ENCODE measurements at places on chromosomes 3 and 15. TPM values are rescaled to one million over a fixed set of nuclear protein-coding genes. Genes with fewer than 3 reads are reported as not detected.

The SLC12A1 gene
- total RNA-seq, result not detected

The CORO2B gene
- total RNA-seq, result not detected

The THSD4 gene
- not detected for total RNA-seq

The GATA2 gene
- total RNA-seq, result not detected

The TERC gene
- total RNA-seq, result 29.0 TPM

DNA sequence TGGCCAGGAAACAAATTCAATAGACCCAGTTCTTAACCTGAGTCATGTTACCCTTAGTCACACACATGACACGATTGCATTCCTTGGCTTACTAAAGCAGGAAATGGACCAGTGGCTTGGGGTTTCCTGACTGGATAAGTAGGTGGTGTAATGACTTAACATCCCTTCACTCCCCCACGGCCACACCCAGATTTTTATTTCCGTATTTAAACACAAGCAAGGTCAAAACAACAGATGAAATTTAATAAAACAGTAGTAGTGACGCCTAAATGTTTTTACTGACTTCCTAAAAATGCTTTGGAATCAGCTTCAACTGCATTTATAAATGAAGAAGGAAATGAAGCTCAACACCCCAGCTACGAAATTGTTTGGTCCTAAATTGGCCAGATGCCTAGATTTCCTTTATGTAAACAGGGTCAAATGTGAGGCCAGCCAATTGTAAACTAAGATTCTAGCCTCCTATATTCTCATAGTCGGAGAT lies 324.3 kb downstream of the CHST2 start:
- H3K27me3 ChIP-seq, result no peaks in the 10 kb centered on the region
- H3K4me1 ChIP-seq, result peaks cover 31% of the 10 kb centered on the region
- H3K27ac ChIP-seq, result no peak overlapping the region
- H3K36me3 ChIP-seq, result no peaks in the 10 kb centered on the region

DNA sequence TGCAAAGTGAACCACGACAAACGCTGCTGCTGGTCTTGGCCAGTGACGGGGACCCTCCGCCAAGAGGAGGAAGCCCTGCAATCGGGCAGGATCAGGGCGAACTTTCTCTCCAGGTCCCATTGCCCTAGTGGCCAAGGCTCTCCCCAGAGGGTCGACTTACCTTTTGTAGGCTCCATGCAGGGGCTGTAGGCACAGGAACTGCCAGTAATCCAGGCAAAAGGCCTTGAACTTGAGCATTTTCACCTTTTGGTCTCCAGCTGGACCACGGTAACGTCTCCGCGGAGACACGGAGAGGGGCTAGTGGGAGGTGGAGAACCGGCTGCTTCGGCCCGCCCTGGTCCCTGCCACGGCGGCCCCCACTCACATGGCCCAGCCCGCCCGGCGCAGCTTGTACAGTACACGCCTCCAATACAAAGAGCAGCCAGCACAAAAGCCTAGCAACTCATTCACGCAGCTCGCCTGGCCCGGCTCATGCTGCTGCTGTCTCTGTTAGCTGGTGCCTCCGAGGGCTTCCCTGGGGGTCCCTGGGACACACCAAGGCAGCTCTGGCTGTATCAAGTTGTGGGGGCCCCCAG lies 31.0 kb downstream of the IQSEC1 start:
- H3K36me3 ChIP-seq, result peaks cover 1% of the 10 kb centered on the region
- H3K4me1 ChIP-seq, result peaks cover 29% of the 10 kb centered on the region
- no peak for DNase-seq

GRCh38 chr15:33722005-33722672 lies 246.2 kb upstream of the CHRM5 start:
- no peaks in the 10 kb centered on the region for H3K4me1 ChIP-seq
- DNase-seq, result no peak
- H3K27me3 ChIP-seq, result peaks cover 3% of the 10 kb centered on the region
- H3K27ac ChIP-seq, result no peak overlapping the region

DNA sequence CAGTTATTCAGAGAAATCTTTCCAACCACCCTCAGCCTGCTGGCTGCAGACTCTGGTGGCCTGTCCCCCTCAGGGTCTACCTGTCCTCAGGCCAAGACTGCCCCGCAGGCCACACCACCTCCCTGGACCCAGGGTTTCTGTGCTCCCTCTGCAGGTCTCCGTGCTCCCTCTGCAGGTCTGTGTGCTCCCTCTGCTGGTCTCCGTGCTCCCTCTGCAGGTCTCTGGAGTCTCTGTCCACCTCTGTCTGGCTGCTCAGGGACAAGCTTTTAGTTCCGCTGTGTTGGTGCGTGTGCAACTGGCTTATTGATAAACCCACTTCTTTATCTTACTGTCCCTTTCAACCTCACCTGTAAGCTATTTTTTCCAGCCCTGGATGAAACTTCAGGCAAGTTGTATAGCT lies 30.1 kb downstream of the BDH1 start:
- H3K4me1 ChIP-seq, result peaks cover 2% of the 10 kb centered on the region

GRCh38 chr3:159174715-159175692 lies 373.1 kb downstream of the MFSD1 start:
- H3K4me3 ChIP-seq, result no peak overlapping the region
- no peak for DNase-seq
- H3K4me1 ChIP-seq, result no peaks in the 10 kb centered on the region
- no peaks in the 10 kb centered on the region for H3K36me3 ChIP-seq
- no peak overlapping the region for H3K27ac ChIP-seq

DNA sequence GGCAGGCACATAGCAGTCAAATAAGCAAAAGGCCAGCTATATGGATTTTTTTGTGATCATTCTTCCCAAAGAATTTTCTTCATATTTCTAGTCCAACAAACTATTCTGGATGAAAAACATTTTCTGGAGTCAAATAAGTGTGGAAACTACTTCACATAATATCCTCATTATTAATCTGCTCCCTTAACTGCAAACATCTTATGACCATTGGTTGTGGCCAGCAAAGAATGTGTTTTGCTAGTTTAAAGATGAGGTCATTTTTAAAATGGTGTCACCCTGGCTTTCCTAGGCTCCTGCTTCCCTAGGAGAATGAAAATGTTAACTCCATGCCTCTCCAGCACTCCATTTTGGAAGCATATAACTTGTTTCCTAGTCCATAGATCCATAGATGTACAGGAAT lies 118.8 kb downstream of the SST start:
- H3K4me1 ChIP-seq, result no peaks in the 10 kb centered on the region
- no peaks in the 10 kb centered on the region for H3K36me3 ChIP-seq
- no peak for DNase-seq
- H3K27me3 ChIP-seq, result peaks cover 19% of the 10 kb centered on the region
- H3K27ac ChIP-seq, result no peak overlapping the region
- no peak overlapping the region for H3K4me3 ChIP-seq

DNA sequence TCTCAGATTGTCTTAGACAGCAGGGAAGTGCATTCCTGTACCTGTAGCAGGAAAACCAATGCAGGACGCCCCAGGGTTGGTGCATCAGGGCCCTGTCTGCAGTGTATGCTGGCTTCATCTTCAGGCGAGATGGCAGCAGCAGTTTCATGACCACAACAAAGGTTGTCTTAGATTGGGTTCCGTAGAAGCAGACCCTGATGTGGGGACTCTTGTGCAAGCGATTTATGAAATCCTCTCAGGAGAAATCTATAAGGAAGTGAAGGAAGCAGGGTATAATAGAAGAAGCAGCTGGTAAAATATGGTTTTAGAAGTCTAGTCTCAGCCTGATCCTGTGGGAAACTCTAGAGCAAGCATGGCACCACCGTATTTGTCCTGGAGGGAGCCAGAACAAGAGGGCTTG lies 25.0 kb downstream of the DNAH1 start:
- no peak overlapping the region for H3K4me3 ChIP-seq
- no peak for DNase-seq
- no peak overlapping the region for H3K27ac ChIP-seq
- H3K27me3 ChIP-seq, result no peaks in the 10 kb centered on the region
- H3K36me3 ChIP-seq, result no peaks in the 10 kb centered on the region

- DNase-seq, result no peak
- H3K4me1 ChIP-seq, result no peaks in the 10 kb centered on the region
- H3K27ac ChIP-seq, result no peak overlapping the region
- no peak overlapping the region for H3K4me3 ChIP-seq
- H3K36me3 ChIP-seq, result no peaks in the 10 kb centered on the region
These were observed 296.7 kb downstream of the PTPRG start for GRCh38 chr3:61858054-61858453.

DNA sequence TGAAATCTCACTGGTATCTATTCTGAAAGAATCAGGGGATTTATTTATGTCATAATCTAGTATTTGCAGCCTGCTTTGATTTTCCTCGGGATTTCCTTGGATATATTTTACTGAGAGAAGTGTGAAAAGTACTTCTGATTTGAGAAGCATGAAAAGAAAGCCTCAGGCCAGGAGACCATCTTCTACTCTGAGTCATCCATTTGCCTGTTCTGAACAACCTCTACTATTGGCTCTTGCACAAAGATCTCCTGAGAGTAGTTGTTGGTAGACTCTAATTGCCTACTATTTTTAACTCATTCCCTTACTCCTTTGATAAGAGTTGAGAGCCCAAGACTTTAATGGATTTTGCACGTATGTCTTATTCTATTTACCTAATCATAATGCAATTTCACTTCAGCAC lies 318.9 kb downstream of the BCHE start:
- H3K4me1 ChIP-seq, result no peaks in the 10 kb centered on the region
- no peaks in the 10 kb centered on the region for H3K36me3 ChIP-seq
- no peak for DNase-seq
- no peak overlapping the region for H3K4me3 ChIP-seq

- H3K27me3 ChIP-seq, result no peaks in the 10 kb centered on the region
- DNase-seq, result no peak
- peaks cover 4% of the 10 kb centered on the region for H3K36me3 ChIP-seq
- H3K4me3 ChIP-seq, result no peak overlapping the region
- H3K27ac ChIP-seq, result no peak overlapping the region
These were observed 35.6 kb downstream of the MAP2K5 start for GRCh38 chr15:67578020-67578600.

- H3K27ac ChIP-seq, result no peak overlapping the region
- DNase-seq, result no peak
- no peaks in the 10 kb centered on the region for H3K4me1 ChIP-seq
- no peak overlapping the region for H3K4me3 ChIP-seq
- H3K36me3 ChIP-seq, result no peaks in the 10 kb centered on the region
These were observed 84.4 kb downstream of the OCA2 start for GRCh38 chr15:28014623-28015200.

DNA sequence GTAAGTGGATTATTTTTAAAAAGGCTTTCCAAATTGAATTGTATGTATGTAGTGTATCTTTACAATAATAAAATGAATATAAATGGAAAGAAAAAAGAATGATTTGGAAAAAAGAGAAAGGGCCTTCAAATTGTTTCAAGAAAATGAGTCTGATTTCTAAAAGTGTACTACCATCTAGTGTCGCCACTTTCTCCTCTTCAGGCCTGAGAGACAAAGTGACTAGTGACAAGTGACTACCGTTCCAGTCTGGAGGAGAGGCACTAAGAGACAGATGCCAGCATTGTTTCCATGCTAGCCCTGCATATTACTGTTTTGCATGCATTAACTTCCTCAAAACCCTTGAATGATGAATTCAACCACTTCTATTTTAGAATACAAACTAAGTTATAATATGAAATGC lies 39.3 kb downstream of the P3H2 start:
- H3K36me3 ChIP-seq, result no peaks in the 10 kb centered on the region
- no peak overlapping the region for H3K4me3 ChIP-seq
- H3K27ac ChIP-seq, result no peak overlapping the region
- peaks cover 9% of the 10 kb centered on the region for H3K27me3 ChIP-seq
- no peaks in the 10 kb centered on the region for H3K4me1 ChIP-seq
- DNase-seq, result no peak
